ENCODE measurements at places on chromosomes 2 and 18. TPM values are rescaled to one million over a fixed set of nuclear protein-coding genes. Genes with fewer than 3 reads are reported as not detected.

The RFX8 gene
- polyA plus RNA-seq = 3.0 TPM

The UGT1A4 gene
- not detected for polyA plus RNA-seq

The PRKAG3 gene
- 0.06 TPM for polyA plus RNA-seq

The KCNS3 gene
- polyA plus RNA-seq = 7.3 TPM

The COL4A3 gene
- polyA plus RNA-seq = 0.56 TPM

The LONRF2 gene
- polyA plus RNA-seq = 1.3 TPM

The GMCL1 gene
- 8.8 TPM for polyA plus RNA-seq

The CMPK2 gene
- polyA plus RNA-seq = 3.5 TPM

The SPDYA gene
- polyA plus RNA-seq = not detected

The KIF5C gene
- 0.51 TPM for polyA plus RNA-seq

The FSHR gene
- not detected for polyA plus RNA-seq

The ZNF397 gene
- 16.0 TPM for polyA plus RNA-seq

The FSIP2 gene
- polyA plus RNA-seq = 0.12 TPM

The NOSTRIN gene
- polyA plus RNA-seq = 21.0 TPM

The SLC39A6 gene
- 27.1 TPM for polyA plus RNA-seq

The POMC gene
- polyA plus RNA-seq = 5.5 TPM

The TLX2 gene
- polyA plus RNA-seq = 0.03 TPM

The SH3RF3 gene
- polyA plus RNA-seq = 5.4 TPM

The FAM237A gene
- polyA plus RNA-seq = not detected

The PCARE gene
- polyA plus RNA-seq = 0.07 TPM

The ARHGAP15 gene
- 8.7 TPM for polyA plus RNA-seq

The UNC80 gene
- polyA plus RNA-seq = 0.41 TPM

The MC4R gene
- not detected for polyA plus RNA-seq

The CFAP221 gene
- 5.6 TPM for polyA plus RNA-seq

The CCDC102B gene
- polyA plus RNA-seq = 0.75 TPM

The CDK15 gene
- 4.9 TPM for polyA plus RNA-seq

The MTLN gene
- 200 TPM for polyA plus RNA-seq

The DAW1 gene
- 1.1 TPM for polyA plus RNA-seq

The TUBA3E gene
- 0.05 TPM for polyA plus RNA-seq

The SDC1 gene
- 1.5 TPM for polyA plus RNA-seq

The CHAC2 gene
- polyA plus RNA-seq = 1.2 TPM

The CDKL4 gene
- not detected for polyA plus RNA-seq

The DYNC2LI1 gene
- polyA plus RNA-seq = 31.5 TPM

All from adipose tissue (tissue), 3 donors.